CD4-positive, alpha-beta T cell treated with Interleukin-1 beta for 1 hour (primary cell): ENCODE measurements at places on chromosomes 4 and X.

GRCh38 chr4:175125410-175126068 is 207.4 kb downstream of the ADAM29 start:
- DNase-seq, result no peak

DNA sequence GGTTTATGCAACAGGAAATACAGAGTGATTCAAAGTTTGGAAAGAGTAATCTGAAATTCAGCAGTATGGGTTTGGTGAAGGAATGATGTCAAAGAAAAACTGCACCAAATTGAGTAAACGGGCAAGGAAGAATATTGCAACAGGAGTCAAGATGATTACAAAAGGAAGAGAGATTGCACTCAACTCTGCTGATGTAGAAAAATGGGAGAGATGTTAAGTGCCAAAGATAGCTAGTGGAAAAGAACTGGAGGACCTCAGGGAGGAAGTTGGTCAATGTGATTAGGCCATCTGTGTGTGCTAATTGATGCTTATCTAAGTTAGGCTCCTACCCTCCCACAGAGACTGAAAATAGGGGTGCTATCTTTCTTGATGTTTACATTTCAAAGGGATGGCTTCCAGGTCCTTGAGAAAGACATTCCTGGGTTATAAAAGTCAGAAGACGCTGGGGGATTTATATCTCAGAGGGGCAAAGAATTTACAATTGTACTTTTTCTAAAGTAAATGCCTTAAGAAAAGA is 167.4 kb upstream of the FAM47A start:
- DNase-seq, result no peak

GRCh38 chrX:38102875-38103274 is 96.5 kb downstream of the SYTL5 start:
- DNase-seq, result no peak

- no peak for DNase-seq
These were observed 14.3 kb downstream of the SGMS2 start for GRCh38 chr4:107838861-107839565.

GRCh38 chrX:39633293-39633692 is 464.5 kb downstream of the BCOR start:
- DNase-seq, result no peak

DNA sequence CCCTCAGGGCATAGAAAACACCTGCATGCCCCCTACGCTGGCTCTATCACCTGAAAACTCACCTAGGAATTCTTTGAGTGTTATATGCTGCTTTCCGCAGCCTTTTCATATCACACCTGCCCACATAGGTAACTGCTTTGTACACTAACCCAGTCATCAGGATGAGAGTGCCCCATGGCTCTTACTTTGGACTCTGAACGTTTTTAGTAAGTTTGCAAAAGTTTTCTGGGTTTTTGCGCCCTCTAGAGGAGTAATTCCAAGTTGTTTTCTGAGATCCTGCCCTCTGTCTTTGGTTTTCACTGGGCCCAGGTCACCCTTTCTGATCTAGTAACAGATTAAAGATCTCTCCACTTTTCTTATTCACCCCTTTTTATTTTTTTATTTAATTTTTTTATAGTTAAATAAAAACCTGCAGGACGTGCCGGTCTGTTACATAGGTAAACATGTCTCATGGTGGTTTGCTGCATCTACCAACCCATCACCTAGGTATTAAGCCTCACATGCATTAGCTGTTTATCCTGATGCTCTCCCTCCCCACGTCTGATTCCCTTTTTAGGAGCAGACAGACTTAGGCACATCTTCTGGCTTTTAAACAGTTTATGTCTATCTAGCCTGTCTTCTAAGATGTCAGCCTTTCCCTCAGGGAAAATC is 139.2 kb downstream of the NWD2 start:
- no peak for DNase-seq

GRCh38 chr4:95204267-95204844 is 344.4 kb downstream of the UNC5C start:
- DNase-seq, result no peak

GRCh38 chr4:84597450-84597849 is 14.5 kb downstream of the CDS1 start:
- DNase-seq, result no peak

- DNase-seq, result no peak
These were observed 62.4 kb downstream of the NBDY start for GRCh38 chrX:56791456-56791855.

GRCh38 chrX:435536-436122 is 48.9 kb upstream of the PPP2R3B start:
- DNase-seq, result no peak

- DNase-seq, result no peak
These were observed 65.4 kb upstream of the NKX1-1 start for GRCh38 chr4:1471443-1472147.

- no peak for DNase-seq
These were observed 7.2 kb downstream of the ARHGAP24 start for GRCh38 chr4:85482010-85482738.

- DNase-seq, result no peak
These were observed 789.0 kb downstream of the TECRL start for GRCh38 chr4:63620271-63620670.

GRCh38 chrX:84469226-84469625 is 33.0 kb downstream of the HDX start:
- DNase-seq, result no peak

GRCh38 chr4:158704274-158704673 is 18.9 kb downstream of the PPID start:
- DNase-seq, result no peak

GRCh38 chr4:36172656-36173055 is 71.7 kb downstream of the ARAP2 start:
- DNase-seq, result no peak

- no peak for DNase-seq
These were observed 40.1 kb upstream of the EIF1AX start for GRCh38 chrX:20181598-20182329.

- DNase-seq, result no peak
These were observed 8.4 kb downstream of the CNGA1 start for GRCh38 chr4:48008021-48008596.

DNA sequence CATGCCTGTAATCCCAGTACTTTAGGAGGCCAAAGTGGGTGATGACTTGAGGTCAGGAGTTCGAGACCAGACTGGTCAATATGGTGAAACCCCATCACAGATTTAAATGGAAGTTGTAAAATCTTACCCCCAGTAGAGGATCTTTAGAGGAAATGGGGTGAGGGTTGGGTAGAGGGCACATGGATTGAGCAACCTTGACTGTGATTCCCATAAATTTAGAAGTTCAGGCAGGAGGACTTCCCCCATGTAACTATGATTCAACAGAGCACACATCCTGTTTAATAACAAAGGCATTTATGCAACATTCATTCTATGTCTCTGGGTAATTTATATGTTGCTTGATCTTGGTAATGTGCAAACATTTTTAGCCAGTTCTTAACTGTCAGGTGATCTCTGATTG is 143.1 kb downstream of the RBM47 start:
- DNase-seq, result peak; percentile 46

DNA sequence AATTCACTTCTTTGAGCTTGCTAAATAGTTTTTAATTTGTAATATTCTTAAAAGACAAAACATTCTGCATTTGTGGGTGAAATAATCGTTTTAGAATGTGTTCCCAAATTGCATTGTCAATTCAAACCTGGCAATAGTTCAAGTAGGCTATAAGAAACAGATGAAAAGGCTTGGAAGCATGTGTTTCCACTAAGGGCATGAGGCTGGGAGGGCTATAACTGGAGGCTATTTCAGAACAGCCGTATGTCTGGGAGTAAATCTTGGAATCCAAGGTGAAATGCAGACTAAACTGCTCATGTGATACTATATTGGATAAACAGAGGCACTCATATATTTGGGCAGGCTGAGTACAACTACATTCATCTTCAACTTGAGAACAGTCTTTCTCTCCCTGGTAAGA is 117.4 kb upstream of the GRPR start:
- no peak for DNase-seq

- DNase-seq, result no peak
These were observed 138.9 kb downstream of the NPNT start for GRCh38 chr4:106034220-106034619.

GRCh38 chrX:18607966-18608365 is 63.9 kb downstream of the RS1 start:
- no peak for DNase-seq

GRCh38 chrX:56564921-56565840 is 1.8 kb downstream of the UBQLN2 start:
- DNase-seq, result no peak

GRCh38 chrX:131734621-131735020 is 190.7 kb downstream of the OR13H1 start:
- peak; percentile 83 for DNase-seq

DNA sequence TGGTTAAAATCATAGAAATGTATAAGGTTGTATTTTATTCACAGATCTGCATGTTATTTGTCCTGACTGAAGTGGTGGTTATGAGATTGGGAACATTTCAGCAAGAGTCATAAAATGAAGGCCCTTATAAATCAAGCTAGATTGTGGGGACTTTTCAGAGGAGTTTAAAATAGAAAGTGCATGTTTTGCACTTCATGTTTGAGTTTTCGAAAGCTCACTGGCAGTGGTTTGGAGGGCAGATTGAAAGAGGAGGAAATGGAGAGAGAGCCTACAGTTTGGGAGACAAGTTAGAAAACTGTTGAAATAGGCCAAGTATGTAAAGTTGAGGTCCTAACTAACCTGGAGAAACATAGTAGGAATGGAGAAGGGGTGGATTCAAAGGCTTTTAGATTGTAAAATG is 124.9 kb downstream of the KDM6A start:
- DNase-seq, result no peak

- peak; percentile 85 for DNase-seq
These were observed 9.9 kb downstream of the ZNF157 start for GRCh38 chrX:47380268-47380667.

DNA sequence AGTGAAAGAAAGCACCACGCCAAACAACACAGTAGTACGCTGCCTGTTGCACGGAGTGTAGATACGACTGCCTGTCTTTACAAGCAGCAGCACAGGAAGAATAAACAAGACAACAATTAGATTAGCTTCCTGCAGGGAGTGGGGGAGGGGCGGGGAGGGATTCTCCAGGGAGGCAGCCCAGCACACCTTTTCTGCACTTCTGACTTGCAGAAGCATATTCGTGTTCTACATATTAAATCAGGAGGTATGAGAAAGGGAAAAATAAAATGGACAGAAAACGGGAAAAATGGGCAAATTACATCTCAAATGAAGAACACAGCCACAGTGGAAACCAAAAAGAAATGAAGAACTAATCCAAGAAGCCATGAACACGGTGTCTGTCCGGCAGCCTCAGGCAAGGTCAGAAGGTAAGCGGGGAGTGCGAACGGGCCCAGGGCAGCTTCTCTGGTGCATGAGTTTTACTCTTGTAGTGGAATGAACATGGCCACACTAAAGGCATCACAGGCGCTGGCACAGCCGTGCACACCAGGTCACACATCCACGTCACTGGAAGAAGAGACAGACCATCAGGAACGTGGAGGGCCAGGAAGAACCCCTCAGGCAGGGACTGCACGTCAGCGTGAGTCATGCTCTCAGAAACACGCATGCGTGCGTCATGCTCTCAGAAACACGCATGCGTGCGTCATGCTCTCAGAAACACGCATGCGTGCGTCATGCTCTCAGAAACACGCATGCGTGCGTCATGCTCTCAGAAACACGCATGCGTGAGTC is 20.1 kb upstream of the ADRA2C start:
- no peak for DNase-seq

DNA sequence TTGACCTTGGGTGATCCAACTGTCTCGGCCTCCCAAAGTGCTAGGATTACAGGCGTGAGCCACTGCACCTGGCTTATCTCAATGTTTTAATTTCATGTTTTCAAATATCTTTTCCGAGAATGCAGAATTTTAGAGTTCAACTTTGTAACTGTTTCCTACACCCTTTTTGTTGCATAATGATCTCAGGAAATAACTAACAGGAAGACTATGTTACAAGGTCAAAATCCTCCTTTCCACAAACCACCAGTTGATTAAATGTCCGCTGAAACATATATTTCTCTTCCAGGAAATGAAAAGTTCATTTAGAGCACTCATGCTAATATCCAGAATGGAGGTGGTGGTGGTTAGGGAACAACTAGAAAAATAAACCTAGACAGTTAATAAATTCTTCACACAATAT is 377.8 kb downstream of the PPP4R3C start:
- DNase-seq, result no peak

- no peak for DNase-seq
These were observed 890.6 kb downstream of the STPG2 start for GRCh38 chr4:97252615-97253154.

- DNase-seq, result no peak
These were observed 130.1 kb downstream of the EDA start for GRCh38 chrX:69746051-69746450.

- no peak for DNase-seq
These were observed 150.0 kb downstream of the ANAPC10 start for GRCh38 chr4:144948009-144948408.

- DNase-seq, result no peak
These were observed 12.8 kb upstream of the SLITRK4 start for GRCh38 chrX:143648705-143649104.

- DNase-seq, result no peak
These were observed 484.5 kb downstream of the PACRGL start for GRCh38 chr4:21184788-21185187.
